Dermis blood vessel endothelial cell (primary cell): ENCODE measurements at places on chromosomes 4 and X.
A peak's percentile ranks its signal among the peaks of the same experiment; 100 is the strongest.

GRCh38 chr4:67483868-67484602 is 61.3 kb downstream of the CENPC start:
- no peak for DNase-seq

- no peak for DNase-seq
These were observed 17.5 kb downstream of the RFC1 start for GRCh38 chr4:39348371-39349315.

- peak; percentile 81 for DNase-seq
These were observed 109.1 kb downstream of the GPAT3 start for GRCh38 chr4:83644677-83645659.

DNA sequence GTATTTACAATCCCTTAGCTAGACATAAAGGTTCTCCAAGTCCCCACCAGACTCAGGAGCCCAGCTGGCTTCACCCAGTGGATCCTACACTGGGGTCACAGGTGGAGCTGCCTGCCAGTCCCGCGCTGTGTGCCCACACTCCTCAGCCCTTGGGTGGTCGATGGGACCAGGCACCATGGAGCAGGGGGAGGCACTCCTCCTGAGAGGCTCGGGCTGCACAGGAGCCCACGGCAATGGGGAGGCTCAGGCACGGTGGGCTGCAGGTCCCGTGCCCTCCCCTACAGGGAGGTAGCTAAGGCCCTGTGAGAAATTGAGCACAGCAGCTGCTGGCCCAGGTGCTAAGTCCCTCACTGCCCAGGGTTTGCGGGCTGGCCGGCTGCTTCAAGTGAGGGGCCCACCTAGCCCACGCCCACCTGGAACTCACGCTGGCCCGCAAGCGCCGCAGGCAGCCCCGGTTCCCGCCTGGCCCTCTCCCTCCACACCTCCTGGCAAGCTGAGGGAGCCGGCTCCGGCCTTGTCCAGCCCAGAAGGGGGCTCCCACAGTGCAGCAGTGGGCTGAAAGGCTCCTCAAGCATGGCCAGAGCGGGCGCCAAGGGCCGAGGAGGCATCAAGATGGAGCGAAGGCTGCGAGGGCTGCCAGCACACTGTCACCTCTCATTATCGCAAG is 113.9 kb downstream of the PRDM5 start:
- no peak for DNase-seq

DNA sequence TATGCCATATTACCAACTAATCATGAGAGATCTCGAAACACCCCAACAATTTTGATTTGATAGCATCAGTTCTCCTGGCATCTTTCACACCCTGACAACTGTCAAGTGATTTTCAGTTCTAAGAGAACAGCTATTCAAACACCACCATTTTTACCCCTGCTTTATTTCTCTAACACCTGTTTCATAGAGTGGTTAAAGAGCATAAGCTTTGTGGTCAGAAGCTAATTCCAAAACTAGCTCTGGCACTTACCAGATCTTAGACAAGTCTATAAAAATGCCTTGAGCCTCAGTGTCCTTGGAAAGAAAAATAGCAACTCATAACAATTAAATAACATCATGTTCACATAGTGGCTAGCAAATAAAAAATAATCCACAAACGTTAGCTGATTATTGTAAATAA is 17.9 kb downstream of the PPA2 start:
- DNase-seq = no peak

GRCh38 chr4:4871242-4871572 is 11.7 kb downstream of the MSX1 start:
- no peak for DNase-seq

DNA sequence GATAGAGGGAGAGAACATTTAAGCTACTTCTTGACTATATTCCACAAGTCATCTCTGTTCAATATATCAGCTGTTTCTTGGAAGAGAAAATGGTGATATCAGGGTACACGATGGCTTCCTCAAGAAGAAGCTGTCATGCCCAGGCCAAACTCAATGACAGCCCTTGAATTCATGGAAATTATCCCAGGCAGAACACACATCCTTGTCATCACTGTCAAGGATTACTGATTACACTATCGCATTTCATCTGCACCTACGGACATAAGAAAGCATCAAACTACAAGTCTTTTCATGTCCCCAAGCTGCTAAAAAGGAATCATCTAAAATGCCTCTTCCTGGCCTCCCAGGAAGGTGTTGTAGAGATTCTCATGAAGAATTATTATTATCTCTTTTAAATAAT is 165.2 kb upstream of the SLC7A11 start:
- no peak for DNase-seq

GRCh38 chrX:118353081-118353850 is 7.4 kb downstream of the WDR44 start:
- no peak for DNase-seq

GRCh38 chr4:148288448-148288847 is 153.8 kb downstream of the NR3C2 start:
- DNase-seq = peak; percentile 16
